ENCODE measurements at places on chromosomes 1 and 21.
A peak's percentile ranks its signal among the peaks of the same experiment; 100 is the strongest.

DNA sequence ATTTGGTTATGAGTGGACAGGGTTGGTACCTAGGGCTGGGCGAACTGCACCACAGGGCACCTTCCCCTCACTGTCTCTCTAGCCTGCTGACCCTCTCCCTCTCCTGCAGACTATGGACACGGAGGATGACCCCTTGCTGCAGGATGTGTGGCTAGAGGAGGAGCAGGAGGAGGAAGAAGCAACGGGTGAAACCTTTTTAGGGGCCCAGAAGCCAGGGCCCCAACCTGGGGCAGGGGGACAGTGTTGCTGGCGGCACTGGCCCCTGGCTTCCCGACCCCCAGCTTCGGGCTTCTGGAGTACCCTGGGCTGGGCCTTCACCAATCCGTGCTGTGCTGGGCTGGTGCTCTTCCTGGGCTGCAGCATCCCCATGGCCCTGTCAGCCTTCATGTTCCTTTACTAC is 21.9 kb downstream of the DISP3 start:
- DNase-seq = no peak

DNA sequence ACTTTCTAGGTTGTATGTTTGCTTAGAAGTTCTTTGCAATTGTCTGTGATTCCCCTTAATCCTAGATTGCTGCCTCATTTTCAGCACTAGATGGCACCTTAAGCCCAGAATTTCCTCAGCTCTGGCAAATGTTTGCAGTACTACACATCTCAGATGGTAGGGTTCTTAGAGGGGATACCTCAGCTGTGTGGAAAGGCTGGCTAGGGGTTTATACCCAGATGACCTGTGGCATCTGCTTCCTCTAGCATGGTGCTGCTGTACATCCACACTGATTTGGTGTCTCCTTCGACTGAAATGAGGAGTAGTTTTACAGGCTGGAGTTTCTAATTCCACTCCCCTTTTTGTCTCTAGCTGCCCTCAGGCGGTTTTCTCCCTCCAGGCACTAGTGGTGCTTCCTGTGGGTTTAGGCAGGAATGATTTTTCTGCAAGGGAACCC is 23.5 kb downstream of the ASB17 start:
- DNase-seq = no peak

DNA sequence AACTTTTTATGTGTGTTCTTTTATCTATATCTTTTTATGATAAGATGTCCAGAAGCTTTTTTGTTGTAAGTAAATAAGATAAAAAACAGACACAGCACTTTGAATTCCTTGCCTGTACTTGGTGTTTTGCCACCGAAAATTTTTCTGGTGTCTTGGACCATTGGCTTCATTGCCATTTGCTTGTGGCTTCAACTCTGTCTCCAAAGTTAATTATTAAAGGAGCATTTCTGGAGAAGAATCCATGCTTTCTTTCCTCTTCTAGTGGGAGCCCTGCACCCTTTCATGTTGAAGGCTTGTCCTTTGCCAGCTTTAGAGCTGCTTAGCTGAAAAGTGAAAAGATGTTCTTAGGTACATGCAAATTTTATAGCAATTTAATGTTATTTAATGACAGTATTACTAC is 112.2 kb downstream of the DYRK1A start:
- DNase-seq = no peak

DNA sequence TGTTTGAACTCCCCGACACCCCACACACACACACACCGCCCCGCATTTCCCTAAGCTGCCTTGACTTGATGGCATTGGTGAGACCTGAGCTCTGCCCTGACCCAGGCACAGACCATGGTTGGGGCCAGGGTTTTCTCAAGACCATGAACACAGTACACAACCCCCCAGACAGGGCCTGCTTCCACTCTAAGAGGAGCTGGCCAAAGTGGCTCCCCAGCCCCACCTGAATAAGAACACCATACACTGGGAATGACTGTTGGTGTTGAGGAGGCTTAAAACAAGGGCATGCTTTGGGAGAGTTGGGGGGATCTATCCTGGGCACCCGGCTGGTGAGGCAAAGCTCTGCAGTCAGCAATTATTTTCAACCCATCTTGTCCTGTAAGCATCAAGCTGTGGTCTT is 77.6 kb upstream of the SYT6 start:
- no peak for DNase-seq

DNA sequence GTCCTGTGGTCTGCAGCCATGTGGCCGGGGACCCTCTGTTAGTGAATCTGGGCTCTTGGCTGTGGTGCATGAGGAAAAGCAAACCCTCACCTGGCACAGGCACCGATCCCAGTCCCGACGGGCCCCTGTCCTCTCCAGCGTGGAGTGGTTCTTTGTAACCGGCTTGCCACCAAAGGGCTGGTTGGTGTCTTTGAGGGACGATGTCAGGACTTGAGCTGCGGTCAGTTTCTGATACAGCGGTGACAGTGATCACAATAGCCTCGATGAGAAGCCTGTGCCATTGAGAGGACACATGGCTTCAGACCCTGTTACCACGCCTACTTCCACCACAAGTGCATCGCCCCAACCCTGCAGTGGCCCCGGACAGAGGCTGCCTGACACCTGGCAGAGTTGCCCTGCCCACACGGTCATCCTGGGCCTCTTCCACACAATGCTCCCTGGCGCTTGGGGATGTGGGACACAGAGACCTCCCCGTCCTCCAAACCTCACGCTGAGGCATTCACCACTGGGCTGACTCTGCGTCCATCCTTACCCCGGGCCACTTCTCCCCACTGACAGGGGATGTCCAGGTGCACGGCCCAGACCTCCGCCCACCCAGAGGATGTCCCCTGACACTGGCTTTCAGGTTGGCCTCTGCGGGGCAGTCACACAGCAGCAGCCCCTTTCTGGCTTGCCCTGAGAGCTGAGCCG is 18.8 kb upstream of the ACTRT2 start:
- DNase-seq = no peak

GRCh38 chr1:93615582-93616150 is 66.0 kb downstream of the BCAR3 start:
- DNase-seq = peak; percentile 77

- no peak for DNase-seq
Observed at GRCh38 chr1:159185121-159185520, 13.7 kb downstream of the CADM3 start.

DNA sequence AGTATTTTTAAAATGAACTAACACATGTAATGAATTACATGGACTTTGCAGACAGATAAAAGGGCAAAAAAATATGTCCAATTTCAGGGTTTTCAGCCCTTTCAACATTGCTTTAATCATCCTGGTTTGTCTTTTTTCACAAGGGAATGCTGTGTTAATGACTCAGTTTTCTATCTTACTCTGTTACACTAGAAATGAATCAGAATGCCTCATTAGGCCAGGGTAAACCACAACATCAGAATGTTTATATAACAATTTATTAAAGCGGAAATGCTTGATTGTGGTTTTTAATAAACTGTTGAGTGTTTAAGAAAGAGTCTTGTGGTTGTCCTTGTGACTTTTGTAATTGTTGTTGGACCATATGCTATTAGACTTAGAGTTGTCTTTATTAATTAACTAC is 13.5 kb downstream of the GORAB start:
- DNase-seq = no peak

GRCh38 chr21:21019681-21020080 is 21.5 kb downstream of the NCAM2 start:
- no peak for DNase-seq

DNA sequence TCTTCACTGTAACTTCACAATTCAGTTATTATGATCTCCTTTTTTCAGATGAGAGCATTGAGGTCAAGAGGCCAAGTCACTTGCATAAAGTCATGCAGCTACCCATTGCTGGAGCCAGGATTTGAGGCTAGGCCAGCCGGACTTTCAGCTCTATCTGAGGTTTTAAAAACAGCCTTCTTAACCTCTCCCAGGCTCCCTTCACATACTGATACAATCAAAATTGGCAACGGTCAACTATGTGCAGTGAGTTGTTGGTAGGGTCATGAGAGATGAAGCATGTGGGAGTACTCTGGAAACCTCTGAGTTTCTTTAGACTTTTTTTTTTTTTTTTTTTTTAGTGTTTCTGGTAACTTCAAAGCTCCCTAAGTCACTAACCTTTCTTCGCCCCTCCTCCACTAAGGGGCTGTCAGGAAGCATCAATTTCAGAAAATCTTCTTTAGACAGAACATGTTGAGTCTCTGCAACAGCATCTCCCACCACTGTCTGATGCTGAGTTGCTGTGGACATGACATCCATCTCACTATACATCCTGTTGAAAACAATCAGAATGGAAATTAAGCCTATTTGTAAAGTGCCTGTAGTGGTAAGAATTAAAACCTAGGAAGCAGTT is 201.8 kb downstream of the SIPA1L2 start:
- DNase-seq = no peak

- DNase-seq = no peak
Observed at GRCh38 chr21:10272216-10272615, 249.2 kb upstream of the TPTE start.

DNA sequence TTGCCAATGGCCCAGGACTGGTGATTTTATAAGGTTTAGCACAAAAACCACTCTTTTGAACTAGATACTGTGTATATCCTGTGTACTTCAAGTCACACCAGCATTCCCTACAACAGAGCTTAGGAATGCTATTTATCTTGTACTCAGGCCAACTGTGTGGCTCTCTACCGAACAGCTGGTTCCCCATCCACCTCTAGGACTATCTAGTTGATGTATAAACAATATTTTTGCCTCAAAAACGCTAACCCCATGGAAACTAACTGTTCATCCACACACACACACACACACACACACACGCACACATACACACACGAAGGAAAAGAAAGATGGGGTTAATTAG is 28.7 kb upstream of the SLC45A3 start:
- DNase-seq = no peak

GRCh38 chr1:67213164-67213563 is 46.9 kb downstream of the IL23R start:
- DNase-seq = no peak

GRCh38 chr1:207234690-207235089 is 86.8 kb upstream of the CD55 start:
- no peak for DNase-seq
